ENCODE measurements at places on chromosomes 11 and 22.

- no peak for DNase-seq
Observed at GRCh38 chr22:32144496-32145274, 14.4 kb downstream of the C22orf42 start.

DNA sequence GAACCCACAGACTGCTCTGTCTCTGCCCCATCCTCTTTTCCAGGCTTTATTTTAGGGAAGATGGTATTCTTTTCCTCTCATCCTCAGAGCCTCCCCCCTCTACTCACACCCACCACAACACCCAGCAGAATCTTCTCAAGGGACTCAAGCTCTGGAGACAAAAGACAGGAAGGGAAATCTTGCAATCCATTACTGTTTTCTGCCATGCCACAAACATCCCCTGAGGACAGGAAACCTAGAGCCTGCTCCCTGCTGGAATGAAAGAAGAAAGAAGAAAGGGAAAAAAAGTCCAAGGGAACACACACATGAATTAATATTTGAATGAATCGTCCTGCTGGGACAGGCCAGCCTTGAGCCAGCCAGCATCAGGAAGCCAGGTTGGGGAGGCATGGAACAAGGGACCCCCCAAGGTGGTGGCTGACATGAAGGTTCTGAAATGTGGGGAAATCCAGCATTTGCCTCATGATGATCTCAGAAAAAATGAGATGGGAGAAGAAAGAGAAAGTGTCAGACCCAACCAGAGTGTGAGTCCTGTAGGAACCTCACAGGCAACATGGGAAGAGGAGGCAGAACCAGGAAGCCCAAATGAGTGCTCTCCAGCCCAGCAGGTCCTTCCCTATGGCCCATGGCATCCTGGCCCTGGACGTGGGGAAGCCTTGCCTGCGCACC, 34.0 kb downstream of the SLCO2B1 start:
- DNase-seq, result no peak

DNA sequence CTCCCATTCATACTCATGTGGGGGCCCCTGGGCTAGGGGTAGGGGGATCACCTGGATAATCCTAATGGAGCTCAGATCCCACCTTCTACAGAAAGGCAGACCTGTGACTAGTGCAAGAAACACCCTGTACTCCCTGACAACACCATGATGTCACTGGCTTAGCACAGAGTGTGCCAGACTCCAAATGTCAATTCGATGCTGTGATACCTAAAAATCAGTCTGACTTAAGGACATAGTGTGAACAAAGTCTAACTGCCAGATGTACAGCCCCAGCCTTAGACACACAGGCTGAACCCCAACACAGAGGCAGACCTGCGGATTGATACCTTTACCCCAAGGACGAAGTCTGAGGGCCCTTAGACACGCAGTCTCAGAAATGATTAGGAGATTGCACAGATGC, 8.5 kb downstream of the ABCC8 start:
- DNase-seq, result no peak

DNA sequence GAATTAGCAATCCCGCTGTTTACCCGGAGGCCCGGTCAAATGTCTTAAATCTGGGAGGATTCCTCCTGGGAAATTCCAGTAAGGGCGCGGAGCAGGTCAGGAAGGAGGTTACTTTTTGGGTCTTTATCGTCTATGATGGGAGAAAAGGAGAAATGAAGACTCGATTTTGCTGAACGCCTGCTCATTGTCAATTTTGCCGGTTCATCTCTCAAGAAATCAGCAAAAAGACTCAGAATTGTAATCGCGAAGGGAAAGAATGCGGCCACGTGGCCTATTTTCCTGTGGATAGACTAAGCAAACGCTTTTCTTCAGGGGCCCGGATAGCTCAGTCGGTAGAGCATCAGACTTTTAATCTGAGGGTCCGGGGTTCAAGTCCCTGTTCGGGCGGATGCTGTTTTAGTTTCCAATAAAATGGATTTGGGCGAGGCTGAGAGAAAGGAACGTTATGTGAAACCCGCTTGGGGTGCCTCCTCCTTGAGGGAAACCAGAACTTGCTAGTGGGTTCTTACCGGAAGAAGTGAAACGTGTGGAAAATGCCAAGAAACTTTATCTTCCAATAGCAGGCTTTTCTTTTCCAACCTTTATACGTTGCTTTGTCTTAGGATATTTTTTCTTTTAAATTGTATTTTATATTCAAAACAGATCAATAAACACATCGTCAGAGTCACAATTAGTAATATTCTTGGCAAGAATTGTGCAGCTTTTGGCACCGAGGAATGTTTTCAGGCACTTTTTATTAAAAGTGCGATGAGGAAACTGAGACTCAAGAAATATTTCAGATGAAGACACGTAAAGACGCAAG, 45.0 kb downstream of the OR4D9 start:
- DNase-seq, result peak; percentile 51

DNA sequence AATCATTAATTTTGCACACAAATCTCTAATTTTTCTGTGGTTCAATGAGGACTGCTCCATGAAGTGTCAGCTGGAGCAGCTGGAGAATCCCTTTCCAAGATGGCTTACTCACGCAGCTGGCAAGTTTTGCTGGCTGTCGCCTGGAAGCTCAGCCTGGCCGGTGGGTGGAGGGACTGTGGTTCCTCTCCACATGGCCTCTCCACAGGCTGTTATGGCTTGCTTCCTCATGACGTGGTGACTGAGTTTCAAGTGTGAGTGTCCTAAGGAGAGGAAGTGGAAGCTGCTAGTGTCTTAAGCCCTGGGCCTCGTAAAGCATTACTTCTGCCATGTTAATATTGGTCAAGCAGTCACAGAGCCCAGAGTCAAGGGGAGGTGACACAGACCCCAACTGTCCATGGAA, 14.0 kb upstream of the NRIP3 start:
- DNase-seq, result no peak

- no peak for DNase-seq
Observed at GRCh38 chr11:113615098-113615497, 91.0 kb downstream of the TMPRSS5 start.

DNA sequence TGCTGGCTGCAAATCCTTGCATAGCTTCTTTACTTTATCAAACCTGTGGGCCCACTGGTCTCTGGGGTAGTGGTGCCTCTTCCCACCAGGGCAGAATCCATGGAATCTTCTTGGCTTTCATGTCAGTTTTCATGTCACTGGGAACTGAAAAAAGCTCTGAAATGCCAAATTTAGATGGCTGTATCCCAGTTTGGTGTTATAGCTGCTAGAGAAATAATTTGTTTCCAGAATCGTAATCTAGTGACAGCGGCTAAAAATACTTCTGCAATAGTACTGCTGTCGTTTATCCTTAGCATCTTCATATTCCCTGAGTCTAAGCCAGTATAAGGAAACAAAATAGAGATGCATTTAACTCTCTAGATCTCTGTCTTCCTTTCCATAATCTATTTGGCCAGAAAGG, 983.4 kb upstream of the FAT3 start:
- no peak for DNase-seq

DNA sequence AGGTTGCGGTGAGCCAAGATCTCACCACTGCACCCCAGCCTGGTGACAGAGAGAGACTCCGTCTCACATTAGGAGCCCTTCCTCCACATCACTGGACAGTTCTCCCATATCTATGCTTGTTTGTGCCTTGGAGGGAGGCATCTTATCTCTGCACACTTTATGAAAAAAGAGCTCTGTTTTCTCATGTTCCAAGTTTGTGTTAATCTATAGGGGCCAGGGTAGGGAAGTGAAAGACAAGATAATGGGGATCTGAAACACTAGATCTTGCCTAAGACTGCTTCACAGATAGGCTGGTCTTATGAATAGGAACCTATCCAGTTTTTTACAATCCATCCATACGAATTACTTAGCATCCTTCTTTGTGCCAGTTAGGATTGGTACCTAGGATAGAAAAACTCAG, 17.1 kb downstream of the OR6Q1 start:
- no peak for DNase-seq

GRCh38 chr11:35337914-35338305, 81.4 kb downstream of the SLC1A2 start:
- no peak for DNase-seq

GRCh38 chr11:75954039-75954438, 139.0 kb downstream of the UVRAG start:
- DNase-seq, result no peak

DNA sequence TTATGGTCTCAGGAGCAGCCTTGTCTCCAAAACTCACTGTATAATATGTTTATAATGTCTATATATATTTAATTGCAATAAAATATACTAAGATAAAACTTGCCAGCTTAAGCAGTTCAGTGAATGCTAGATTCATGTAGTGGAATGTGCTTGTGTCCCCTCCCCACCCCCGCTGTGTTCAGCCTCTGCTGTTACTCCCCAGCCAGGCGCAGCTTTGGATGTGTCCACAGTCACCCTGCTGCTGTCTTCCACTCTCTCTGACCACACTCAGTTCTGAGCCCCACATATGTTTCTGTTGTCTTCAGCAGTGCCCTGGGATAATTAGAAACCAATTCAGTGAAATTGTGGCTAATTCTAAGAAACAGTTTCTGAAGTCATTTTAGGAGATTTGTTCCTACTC, 52.2 kb downstream of the PPFIA1 start:
- no peak for DNase-seq

- DNase-seq, result no peak
Observed at GRCh38 chr11:78453140-78453935, 35.7 kb upstream of the GAB2 start.

DNA sequence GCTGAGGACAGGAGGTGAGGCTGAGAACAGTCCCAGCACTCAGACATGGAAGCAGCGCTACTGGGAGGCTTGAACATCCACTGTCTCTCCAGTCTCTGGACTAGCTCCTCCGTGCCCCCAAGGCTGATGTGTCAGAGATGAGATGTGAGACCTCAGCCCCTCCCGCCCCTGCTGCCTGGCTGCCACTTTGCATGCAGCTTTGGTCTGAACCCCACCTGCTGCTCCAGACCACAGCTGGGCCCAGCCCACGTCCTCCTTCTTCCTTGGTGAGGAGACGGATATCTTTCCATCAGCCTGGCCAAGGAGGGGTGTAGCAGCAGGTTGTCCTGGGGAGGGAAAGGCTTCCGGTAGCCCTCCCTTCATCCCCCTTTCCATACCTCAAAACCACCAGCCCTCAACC, 148.0 kb upstream of the B3GAT1 start:
- no peak for DNase-seq

DNA sequence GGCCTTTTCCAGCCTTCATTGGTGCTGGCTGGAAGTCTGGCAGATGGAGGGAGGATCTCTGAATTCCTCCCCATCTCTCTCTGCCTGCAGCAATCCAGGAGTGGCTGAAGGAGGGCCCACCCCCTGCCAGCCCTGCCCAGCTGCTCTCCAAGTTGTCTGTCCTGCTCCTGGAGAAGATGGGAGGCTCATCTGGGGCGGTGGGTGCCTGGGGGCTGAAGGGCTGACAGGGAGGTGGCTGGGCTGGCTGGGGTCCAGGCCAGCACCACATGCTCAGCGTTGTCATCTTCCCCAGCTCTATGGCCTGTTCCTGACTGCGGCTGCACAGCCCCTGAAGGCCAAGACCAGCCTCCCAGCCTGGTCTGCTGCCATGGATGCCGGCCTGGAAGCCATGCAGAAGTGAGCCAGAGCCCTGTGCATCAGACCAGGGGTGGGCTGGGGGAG, 12.2 kb downstream of the TKFC start:
- DNase-seq, result no peak

DNA sequence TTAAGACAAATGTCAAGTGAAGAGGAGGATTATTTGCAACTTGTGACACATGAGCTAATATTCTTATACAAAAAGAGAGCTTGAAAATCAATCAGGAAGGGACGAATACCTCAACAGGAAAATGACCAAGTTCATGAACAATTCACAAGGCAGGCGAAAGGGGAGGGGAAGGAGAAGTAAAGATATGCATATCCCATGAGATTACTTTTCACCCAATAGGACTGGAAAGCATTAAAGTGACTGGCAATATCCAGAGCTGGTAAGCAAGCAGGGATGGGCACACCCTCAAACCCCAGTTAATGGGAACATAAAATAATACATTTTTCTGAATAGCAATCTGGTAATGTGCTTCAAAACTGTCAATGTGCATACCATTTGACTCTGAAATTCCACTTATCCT, 129.5 kb downstream of the SLC1A2 start:
- DNase-seq, result no peak

- no peak for DNase-seq
Observed at GRCh38 chr11:115207166-115207591, 297.0 kb downstream of the CADM1 start.

- no peak for DNase-seq
Observed at GRCh38 chr11:122344215-122344614, 228.2 kb upstream of the BLID start.

DNA sequence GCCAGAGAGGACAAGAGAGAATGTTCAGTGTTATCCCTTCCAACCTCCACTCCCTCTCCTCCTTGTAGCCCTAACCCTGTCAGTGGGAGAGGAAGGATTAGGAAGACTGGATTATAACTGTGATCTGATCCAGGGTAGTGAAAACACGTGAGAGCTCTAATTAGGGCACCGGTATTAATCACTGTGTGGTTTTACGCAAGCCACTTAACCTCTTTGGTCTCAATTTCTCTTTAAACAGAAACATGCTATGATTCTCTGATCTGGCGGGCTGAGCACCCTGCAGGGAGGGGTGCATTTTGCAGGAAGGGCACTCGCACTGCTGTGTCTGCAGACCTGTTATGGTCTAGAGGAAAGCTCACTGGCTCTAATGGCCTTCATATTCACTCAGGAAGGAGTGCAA, 11.5 kb downstream of the RPL27A start:
- no peak for DNase-seq

GRCh38 chr22:23984430-23984829, 4.5 kb downstream of the GSTT2 start:
- peak; percentile 62 for DNase-seq

- DNase-seq, result no peak
Observed at GRCh38 chr11:3148990-3149851, 15.9 kb downstream of the OSBPL5 start.

DNA sequence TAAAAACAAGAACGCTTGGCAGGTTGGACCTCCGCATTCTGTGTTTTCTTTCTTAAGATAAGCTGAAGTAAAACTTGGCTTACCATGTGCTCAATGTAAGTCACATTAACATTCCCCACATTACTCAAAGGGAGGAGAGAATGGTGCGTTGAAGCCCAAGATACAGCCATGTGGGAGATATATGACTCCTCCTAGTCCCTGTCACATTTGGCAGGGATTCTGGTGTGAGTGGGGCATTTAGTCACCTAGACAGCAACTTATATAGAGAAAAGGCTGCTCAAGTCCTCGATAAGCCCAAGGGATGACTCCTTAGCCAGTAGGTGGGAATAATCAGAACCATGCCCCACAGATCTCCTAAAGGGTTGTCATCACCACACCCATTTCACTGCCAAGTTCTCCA, 4.6 kb downstream of the PRSS23 start:
- DNase-seq, result no peak

DNA sequence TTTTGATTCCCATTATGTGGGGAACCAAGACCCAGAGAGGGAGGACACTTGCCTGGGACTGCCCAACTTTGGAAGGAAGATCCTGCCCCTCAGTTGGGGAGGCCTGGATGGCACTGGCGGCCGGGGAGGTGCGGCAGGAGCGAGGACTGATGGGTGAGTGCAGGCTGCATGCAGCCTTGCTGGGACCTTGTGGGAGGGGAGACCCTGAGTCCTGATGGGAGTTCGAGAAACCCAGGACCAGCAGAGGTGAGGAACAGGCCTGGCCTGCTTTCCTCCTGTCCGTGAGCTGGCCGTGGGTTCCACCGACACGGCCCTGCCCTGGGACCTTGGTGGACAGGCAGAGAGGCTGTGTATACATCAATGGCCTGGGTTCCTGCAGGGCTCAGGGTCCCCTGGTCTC, 19.3 kb upstream of the SMIM38 start:
- DNase-seq, result no peak

GRCh38 chr11:30774496-30775232, 188.5 kb upstream of the MPPED2 start:
- DNase-seq, result no peak

GRCh38 chr11:119789766-119790407, 60.9 kb upstream of the NECTIN1 start:
- no peak for DNase-seq

Data from activated naive CD8-positive, alpha-beta T cell treated with anti-CD3 and anti-CD28 coated beads, Interleukin-2, amount 50 U/mL, for 16 hours (primary cell).